Activated CD4-positive, CD25-positive, alpha-beta regulatory T cell treated with anti-CD3 and anti-CD28 coated beads, Interleukin-2, amount 50 U/mL, for 16 hours (primary cell): ENCODE measurements at places on chromosomes 5 and 9.

GRCh38 chr5:141703133-141703561, 21.1 kb upstream of the ARAP3 start:
- no peak for DNase-seq

- no peak for DNase-seq
These were observed 95.7 kb upstream of the ITGA1 start for GRCh38 chr5:52692039-52692438.

DNA sequence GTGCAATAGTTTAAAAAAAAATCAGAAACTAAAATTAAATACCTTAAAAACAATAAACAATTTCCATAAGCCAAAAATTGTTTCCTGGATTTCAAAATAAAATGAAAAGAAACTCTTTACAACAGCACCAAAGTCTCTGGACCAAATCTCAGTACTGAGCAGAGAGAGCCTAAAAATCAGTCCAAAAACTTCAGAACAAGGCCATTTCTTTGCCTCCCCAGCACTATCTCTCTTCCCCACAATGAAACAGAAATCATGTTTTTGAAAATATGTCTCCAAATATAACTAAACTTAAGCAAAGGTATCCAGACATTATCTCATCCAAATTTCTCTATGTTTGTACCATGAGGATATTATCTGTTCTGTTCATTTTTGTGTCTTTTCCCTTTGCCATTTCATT, 1.0 kb downstream of the FREM1 start:
- DNase-seq = no peak

DNA sequence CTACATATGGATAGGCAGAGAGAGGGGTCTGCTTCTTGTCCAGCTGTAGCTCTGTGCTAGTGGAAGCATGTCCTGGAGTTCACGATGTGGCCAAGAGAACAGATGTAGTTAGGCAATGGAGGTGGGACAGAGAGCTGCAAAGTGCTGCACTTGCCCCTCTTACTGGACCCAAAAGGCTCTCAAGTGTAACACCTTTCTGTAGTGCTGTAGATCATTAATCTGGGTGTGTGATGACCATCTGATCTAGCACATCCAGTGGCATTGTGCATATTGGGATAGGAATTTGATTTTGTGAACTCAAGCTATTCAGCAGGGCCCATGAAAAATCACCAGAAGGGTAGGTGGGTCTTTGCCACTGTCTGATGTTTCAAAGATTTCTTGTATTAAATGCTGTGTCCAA, 151.4 kb downstream of the KDM4C start:
- DNase-seq = no peak

GRCh38 chr9:8267636-8268035, 468.1 kb upstream of the DMAC1 start:
- DNase-seq = no peak

GRCh38 chr5:167850911-167851310, 440.5 kb upstream of the WWC1 start:
- no peak for DNase-seq

DNA sequence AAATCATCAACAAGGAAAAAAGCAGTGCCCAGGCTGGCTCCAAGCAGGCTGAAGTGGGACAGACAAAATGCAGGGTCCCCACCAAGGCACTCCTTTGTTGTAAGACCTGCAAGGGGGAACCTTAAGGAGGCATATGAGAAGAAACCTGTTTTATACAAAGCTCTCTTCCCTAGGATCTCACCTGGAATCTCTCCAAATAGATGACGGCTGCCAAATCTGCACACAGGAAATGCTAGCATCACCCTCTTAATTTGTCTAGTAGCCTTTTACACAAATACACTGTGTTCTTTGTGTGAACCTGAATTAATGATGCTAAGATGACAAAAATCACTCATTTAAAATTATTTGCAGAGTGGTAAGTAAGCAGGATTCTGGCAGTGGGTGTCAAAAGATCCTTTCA, 280.2 kb downstream of the SPOCK1 start:
- no peak for DNase-seq

DNA sequence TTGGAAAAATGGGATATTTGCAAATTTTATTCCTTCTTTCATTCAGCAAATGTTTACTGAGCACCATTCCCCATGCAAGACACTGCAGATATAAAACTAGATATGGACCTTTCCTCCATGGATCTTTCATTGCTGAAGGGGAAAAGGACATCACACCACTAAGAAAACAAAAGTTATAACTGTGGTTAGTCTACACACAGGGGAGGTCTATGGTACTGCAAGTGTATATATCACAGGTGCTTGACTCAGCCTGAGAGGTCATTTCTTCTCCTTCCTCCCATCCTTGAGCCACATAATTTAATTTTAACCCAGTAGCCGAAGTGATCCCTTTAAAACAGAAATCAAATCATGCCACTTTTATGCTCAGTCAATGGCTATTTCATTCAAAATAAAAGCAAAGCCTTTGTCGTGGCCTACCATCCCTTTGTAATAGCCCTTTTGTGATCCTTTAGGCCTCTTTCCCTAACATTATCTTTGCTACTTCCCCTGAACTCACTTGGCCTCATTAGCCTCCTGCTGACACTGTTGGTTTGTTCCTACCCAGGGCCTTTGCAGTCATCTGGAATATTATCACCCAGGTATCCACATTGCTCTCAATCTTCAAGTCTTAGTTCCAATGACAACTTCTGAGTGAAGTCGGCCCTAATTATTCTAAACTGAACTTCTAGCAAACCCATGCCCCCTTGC, 213.2 kb downstream of the GABRB2 start:
- DNase-seq = no peak

GRCh38 chr5:162288647-162289296, 221.2 kb downstream of the GABRG2 start:
- no peak for DNase-seq

GRCh38 chr9:21316860-21317259, 11.7 kb upstream of the IFNA5 start:
- no peak for DNase-seq

GRCh38 chr5:63726496-63726895, 235.7 kb downstream of the HTR1A start:
- no peak for DNase-seq

DNA sequence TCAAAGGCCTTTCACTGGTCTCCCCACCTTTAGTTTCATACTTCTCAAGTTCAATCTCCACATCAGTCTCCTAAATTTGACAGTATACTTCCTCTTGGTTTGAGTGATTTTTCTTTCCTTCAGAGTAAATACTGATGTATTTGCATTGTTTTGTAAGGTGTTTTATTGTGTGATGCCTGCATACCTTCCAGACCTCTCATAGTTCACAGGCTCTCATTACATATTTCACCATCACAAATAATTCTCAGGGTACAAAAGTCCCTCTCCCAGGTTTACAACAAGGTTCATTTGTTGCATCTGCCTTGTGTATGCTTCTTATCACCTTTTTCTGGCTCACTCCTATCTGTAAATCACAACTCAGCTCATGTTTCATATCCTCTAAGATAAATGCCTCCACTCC, 22.2 kb upstream of the TUSC1 start:
- no peak for DNase-seq

DNA sequence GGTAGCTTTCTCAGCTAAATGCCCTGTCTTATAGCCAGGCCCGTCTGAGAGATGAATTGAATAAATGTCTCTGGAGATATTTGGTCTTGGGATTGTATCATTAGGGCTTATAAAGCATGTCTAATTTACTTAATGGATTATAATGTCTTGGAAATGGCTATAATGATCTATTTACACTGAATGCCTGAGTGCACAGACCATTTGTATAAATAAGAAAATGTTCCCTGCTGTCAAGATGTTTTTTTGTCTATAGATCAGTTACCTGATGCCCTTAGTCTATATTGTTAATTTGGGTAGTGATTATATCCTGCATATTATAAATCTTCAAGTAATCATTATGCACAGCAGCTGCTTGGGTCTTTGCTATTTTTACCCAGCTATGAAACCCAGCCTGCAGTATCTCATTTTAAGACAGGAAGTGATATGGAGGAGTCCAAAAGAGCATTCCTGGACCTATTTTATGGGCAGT, 112.9 kb upstream of the ACTBL2 start:
- DNase-seq = no peak

GRCh38 chr9:13860946-13861640, 452.8 kb downstream of the NFIB start:
- no peak for DNase-seq

DNA sequence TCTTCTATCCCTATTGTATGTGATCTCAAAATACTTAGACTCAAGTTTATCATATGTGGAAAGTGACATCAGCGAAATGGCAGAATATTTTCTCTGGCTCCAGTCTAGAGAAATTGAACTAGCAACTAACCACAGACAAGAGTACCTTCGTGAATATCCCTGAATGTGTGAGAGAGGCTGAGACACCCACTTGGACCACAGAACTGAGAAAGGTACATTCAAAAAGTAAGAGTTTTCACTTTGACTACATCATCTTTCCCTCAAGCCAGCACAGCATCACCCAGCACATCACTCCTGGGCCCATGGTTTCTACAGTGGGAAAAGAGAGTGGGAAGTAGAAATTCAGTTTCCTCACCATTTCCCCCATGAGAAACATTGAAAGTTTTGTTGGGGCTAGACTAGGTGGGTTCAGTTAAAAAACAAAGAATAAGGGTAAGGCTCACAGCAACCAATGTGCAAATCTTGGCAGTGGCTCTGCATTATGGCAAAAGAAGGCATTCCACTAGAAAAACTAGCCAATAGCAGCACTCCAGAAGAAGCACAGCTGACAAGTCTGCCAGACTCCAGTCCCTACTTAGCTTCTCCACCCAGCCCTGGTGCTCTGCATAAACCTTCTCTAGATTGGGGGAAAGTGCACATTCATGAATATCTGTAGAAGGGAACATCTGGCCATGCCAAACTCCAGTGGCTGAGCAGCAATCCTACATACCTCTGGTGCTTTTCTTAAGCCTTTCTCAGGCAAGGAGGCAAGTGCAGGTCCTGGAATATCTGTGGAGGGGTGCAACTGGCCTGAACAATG, 225.6 kb upstream of the VLDLR start:
- DNase-seq = no peak

DNA sequence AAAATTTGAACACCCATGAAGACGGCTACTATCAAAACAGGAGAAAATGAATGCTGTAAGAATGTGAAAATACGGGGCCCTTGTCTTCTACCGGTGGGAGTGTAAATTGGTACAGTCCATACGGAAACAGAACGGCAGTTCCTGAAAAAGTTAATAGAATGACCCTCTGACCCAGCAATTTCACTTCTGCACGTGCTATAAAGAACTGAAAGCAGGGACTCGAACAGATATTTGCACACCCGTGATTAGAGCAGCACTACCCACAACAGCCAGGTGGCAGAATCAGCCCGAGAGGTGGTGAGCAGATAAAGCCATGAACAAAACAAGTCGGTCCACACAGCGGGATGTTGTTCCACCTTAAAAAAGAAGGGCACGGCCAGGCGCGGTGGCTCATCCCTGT, 22.6 kb upstream of the SLC12A7 start:
- no peak for DNase-seq

- no peak for DNase-seq
These were observed 401.6 kb upstream of the PRR16 start for GRCh38 chr5:120062515-120062917.

DNA sequence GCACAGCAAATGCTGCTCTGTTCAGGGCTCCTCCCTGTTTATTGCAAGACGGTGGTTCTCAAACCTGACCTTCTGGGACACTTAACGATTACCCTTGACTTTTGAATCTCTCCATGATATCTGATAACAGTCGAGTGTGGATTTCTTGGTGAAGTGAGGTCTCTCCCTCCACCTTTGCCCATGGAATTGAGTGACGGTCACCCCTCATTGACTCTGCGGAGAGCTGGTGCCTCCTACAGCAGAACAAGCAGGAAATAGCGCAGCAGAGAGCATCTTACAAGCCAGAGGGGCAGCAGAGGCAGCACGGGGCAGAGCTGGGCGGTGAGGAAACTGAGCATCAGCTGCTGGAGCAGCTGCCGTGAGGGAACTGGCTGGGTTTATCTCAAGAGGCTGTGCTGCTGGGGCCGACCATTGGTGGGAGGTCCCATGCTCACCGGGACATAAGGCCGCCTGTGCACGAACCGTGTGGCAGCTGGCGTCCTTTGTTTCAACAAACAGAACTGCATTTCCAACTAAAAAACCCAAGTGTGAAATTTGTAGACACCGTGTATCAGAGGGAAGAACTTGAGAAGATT, 189.8 kb downstream of the MTRR start:
- DNase-seq = no peak

DNA sequence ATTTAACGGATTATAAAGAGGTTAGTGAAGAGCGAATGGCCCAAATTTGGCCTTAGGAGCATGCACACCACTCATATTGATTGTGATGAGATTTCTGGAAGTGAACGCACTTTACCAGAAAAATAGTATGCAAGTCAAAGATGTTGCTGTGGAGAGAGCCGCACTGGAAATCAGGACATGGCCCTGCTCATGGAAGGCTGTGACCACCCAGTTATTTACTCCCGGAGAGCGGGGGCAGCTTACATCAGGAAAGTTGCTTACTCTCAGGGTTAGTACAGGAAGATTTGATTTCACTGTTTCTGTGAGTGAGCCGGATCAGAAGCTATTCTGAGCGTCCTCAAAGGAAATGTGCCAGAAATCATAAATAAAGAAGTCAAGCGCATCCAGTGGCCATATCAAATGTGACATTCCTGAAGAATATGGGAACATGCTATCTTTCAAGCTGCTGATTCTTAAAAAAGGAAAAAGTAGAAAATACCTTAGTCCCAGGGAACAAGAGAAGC, 42.9 kb upstream of the STRBP start:
- DNase-seq = no peak

GRCh38 chr5:135136546-135136945, 102.5 kb upstream of the PITX1 start:
- DNase-seq = no peak

GRCh38 chr9:1939466-1939865, 75.7 kb upstream of the SMARCA2 start:
- DNase-seq = no peak

DNA sequence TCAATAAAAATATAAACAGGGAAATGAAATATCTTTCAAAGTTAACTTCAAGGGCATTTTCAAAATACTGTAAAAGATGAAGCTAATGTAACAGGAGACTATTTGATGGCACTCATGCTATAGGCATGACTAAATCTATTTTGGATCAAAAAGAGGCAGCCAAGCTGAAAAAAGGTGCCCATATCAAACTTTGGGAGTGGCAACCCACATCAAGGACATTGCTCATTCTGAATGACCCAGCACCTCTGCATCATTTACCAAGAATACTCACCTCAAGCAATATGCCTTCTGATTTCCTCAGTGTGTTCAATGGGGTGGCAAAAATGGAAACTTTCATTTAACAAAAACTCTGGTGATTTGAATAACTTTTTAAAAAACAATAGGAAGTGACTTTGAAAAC, 853.3 kb downstream of the TLE1 start:
- DNase-seq = no peak

- DNase-seq = no peak
These were observed 256.2 kb downstream of the TAF11L14 start for GRCh38 chr5:17890501-17890900.
